ENCODE measurements at places on chromosomes 2 and 18.

DNA sequence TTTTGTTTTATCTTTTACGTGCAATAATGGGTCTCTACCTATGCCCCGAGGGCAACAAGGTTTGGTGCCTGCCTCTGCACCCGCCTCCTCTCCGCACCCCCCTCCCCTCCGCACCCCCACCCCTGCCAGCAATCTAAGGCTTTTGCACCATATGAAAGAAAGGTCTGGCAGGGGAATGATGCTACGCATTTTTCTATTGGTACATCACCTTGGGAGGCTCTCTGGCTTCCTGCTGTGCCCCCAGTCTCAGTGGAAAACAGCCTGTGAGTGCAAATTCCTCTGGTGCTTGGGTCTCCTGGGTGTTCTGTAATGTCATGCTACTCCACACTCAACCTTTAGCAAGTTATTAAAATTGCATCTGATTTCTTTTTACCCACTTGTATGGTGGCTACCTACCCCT is 161.3 kb upstream of the SMAD7 start:
- DNase-seq, result no peak

DNA sequence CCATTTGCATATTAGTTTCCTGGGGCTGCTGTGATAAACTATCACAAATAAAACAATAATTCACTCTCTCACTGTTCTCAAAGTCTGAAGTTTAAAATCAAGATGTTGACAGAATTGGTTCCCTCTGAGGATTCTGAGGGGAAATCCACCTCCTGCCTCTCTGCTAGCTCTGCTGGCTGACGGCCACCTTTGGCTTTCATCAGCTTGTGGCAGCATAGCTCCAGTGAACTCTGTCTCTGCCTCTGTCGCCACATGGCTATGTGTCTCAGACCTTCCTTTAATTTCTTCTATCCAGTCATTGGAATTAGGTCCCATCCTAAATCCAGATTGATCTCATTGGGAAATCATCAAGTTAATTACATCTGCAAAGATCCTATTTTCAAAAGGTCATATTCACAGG is 38.9 kb upstream of the TRIM43 start:
- DNase-seq, result no peak

DNA sequence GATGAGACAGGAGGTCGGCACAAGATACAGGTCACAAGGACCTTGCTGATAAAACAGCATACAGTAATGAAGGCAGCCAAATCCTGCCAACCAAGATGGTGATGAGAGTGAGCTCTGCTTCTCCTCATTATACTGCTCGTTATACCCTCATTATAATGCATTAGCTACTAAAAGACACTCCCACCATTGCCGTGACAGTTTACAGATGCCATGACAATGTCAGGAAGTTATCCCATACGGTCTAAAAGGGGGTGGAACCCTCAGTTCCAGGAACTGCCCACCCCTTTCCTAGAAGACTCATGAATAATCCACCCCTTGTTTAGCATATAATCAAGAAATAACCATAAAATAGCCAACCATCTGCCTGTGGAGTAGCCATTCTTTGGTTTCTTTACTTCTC is 224.2 kb downstream of the RBM43 start:
- no peak for DNase-seq

DNA sequence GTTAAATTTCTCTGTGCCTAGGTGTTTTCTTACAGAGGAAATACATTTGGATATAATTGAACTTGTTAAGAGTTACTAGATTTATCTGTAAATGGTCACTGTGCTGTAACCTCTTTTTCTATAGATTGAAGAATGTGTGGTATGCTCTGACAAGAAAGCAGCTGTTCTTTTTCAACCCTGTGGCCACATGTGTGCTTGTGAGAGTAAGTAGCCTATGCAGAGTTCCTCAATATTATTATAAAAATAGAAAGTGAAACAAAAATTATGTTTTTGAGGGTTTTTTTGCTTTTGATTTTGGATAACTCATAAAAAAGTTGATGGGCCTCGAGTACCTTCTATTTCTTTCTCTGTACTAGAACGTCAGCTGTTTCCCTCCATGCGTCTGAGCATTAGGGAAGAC is 112.4 kb downstream of the MIB1 start:
- DNase-seq, result no peak

DNA sequence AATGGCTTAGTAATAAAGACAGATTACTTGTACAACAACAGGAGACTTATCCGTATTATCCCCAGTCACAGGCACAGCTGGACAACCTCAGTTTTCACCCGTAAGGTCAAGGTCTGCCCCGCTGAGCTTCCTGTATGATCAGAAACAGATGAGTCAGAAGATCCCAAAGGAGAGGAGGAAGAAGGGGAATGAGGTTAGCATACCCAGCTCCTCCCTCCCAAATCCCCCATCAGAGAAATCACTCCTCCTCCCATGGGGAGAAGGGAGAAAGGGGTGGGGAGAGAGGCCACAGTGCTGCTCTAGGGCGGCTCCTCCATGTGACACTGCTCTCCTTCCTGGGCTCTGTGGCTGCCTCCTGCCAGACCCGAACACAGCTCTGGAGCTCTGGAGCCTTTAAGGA is 53.8 kb upstream of the SPTBN1 start:
- no peak for DNase-seq

DNA sequence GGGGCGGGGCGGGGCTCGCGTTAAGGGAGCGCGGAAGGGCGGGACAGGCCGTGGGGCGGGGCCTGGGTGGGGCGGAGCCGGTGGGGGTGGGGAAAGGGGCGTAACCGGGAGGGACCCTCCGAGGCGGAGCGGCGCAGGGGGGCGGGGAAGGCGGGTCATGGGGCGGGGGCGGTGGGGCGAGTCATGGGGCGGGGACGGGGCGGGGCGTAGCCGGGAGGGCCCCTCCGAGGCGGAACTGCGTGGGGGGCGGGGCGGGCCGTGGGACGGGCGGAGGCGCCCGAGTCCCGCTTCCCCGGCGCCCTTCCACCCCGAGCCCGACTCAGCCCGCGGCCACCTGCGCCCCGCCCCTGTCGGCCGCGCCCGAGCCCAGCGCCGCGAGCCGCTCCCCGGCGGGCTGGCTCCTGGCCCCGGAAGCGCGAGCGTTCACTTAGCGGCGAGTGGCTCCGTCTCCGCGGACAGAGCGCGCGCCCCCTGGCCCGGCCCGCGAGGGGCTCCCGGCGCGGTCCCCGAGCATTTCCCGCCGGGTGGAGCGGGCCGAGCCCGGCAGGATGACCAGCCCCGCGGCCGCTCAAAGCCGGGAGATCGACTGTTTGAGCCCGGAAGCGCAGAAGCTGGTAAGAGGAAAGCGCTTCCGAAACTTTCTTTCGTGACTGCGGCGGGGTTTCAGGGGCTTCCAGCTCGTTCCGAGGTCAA is 64.7 kb downstream of the LRRFIP1 start:
- DNase-seq, result no peak

DNA sequence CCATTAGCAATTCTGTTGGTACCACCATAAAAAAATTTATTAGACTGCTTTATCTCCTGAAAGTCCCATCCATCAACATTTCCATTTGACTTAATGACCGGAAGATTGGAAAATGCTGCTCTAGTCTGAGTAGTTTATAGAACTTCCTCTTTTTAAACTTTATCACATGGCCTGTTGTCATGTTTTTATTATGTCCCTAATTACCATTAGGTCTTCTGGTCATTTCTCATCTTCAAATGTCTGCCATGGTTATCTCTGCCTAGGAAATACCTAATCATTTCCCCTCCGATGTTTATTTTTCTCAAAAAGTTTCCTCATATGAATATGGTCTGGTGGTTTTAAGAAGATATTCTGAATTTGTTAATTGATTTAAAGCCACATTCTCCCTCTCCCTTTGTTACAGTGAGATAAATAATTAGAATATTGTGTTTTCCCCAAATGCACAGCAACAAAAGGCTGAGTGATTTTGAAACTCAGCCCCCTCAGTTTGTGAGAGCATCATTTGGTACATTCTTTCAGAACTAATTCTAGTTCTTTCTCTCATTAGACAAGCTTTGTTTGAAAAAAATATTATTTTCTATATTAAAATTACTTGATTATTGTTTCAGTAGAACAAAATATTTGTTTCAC is 317.1 kb upstream of the ST6GAL2 start:
- no peak for DNase-seq

GRCh38 chr18:45355944-45356520 is 259.2 kb upstream of the SLC14A2 start:
- no peak for DNase-seq

DNA sequence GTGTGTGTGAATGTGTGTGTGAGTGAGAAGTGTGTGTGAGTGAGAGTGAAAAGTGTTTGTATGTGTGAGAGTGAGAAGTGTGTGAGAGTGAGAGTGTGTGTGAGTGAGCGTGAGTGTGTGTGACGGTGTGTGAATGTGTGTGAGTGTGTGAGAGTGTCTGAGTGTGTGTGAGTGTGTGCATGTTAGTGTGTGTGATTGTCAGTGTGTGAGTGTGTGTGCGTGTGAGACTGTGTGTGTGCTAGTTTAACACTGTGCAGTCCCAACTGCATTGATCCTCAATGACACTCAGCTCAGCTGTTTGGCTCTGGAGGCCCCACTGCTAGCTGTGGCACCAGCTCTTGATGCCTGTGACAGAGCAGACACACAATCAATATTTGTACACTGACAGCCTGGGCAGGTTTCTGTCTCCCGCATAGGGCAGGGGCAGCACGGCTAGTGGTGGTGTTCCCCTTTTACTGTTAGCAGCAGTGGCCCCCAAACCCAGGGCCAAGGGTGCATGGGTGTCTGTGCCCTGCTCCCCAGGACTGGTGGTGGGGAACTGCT is 135.0 kb downstream of the INHBB start:
- no peak for DNase-seq

GRCh38 chr2:216633616-216634369 is 573 bp downstream of the IGFBP2 start:
- DNase-seq, result no peak

GRCh38 chr2:239598011-239598731 is 197.4 kb upstream of the HDAC4 start:
- no peak for DNase-seq

DNA sequence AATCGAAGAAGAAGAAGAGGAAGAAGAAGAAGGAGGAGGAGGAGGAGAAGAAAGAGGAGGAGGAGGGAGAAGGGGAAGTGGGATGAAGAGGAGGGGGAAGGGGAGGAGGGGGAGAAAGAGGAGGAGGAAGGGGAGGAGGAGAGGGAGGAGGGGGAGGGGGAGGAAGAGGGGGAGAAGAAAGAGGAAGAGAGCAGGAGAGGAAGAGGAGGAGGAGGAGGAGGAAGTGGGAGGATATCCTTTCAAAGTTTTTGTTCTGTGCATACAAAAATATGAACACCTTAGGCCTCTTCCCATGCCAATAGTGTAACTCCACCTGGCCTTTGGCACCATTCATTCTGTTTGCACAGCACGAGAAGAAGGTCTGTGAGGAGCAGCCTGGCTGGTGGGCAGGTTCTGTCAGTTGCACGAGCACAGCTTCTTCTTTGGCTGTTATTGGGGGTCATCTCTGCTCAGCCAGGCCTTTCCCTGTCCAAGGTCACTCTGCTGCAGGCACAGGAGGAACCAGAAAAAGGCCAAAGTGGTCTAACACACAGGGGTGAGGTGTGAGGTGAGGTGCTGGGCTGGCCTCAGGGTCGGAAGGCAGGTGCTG is 25.8 kb upstream of the PLB1 start:
- DNase-seq, result no peak

DNA sequence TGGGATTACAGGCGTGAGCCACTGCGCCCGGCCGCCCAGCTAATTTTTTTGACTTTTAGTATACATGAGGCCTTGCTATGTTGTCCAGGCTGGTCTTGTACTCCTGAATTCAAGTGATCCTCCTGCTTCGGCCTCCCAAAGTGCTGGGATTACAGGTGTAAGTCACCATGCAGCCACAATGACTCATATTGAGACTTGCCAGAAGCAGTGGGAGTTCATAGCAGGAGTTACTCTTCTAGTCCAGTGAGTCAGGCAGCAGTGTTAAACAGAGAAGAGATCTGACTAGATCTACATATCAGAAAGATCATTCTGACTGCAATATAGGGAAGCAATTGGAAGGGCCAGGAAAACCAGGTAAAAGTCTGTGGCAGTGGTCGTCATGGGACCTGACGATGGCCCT is 1.5 kb upstream of the FLACC1 start:
- DNase-seq, result no peak

DNA sequence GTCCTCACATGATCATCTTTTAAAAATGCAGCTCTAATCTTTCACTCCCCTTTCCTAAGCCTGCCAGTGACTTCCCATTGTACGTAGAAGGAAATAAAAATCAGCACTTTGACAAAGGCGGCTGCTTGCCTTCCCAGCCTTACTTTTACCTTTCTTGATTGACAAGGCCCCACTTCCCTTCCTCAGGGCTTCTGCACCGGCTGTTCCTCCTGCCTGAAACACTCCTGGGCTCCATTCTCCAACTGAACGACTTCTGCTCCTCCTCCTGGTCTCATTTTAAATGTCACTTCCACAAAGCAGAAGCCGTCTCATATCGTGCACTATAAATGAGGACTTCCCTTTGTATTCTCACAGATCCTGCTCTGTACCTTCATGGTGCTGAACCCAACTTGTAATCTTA is 56.1 kb downstream of the OSBPL6 start:
- DNase-seq, result no peak

DNA sequence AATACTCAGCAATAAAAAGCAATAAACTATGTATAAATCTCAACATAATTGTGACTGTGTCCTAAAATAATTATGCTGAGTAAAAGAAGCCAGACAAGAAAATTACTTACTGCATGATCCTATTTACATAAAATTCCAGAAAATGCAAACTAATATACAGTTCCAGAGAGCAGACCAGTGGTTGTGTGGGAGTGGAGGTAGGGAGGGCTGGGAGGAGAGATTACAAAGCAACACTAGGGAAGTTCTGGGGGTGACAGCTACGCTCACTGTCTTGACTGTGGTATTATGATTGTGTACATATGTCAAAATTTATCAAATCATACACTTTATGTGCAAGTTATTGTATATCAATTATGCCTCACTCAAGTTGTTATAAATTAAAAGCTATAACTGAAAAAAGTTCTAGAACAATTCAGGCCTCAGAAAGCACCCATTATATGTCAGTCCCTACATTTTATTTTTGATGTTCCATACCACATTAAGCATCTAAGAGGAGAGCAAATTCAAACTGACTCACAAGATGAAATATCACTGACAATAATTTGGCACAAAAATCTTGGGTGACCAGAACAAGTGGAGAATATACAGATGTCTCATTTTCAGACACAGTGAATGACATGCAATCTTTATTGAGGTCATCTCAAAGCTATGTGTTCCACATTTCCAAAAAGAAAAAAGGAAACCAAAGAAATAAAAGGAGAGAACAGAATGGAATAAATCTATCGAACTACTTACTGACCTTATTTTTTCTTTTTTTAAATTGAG is 85.1 kb downstream of the ANTXR1 start:
- no peak for DNase-seq

DNA sequence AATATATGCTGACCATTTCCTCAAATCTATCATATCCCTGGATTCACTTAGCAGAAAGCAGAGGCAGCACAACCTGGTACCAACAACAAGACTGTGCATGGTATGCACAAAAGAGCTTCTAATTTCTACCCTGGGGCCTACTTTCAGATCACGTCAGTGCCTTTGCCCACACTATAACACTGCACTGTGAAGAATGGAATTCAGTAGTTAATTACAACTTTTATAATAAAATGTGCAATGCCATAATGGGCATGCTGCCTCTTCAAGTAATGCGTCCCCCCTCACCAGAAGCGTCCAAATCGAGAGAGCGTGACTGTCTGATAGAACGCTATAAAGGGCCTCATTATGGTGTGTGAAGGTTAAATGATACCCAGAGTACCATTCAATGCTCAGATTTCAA is 328.1 kb upstream of the PKDCC start:
- DNase-seq, result no peak
